Stimulated activated CD4-positive, alpha-beta T cell treated with anti-CD3 and anti-CD28 coated beads, TNF-alpha, amount 100 ng/mL, for 4 hours (primary cell): ENCODE measurements at places on chromosomes 2 and 18.

DNA sequence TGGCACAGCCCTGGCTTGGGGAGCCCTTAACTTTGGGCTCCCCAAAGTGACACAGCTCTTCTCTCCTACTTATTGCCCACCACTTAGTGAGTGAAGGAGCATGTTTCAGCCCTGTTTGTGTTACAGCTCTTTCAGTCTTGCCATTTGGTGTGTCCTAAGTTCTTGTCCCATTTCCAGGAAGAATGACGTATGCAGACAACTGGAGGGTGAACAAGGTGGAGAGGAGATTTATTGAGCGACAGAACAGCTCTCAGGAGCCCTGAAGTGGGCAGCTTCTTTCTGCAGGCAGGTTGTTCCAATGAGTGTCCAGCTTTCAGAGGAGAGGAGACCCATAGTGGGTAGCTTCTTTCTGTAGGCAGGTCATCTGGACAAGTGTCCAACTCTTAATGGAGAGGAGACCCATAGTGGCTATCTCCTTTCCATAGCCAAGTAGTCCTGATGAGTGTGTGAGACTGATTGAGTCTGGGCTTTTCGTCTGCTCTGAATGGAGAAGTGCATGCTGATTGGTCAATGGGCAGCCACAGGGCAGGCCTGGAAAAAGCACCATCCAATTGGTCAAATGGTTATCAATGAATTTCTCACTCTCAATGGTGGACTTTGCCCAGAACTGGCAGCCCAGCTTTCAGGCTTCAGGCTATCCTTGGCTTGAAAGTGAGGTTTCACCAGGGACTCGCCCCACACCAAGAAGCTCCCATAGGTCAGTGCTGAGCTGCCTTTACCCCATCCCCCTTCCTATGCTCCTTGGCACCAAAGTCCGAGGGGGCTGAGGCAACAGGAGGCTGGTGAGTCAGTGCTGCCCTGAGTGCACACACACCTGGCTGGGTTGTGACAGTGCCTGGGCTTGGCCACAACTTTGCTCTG, 688.2 kb downstream of the NYAP2 start:
- no peak for DNase-seq

DNA sequence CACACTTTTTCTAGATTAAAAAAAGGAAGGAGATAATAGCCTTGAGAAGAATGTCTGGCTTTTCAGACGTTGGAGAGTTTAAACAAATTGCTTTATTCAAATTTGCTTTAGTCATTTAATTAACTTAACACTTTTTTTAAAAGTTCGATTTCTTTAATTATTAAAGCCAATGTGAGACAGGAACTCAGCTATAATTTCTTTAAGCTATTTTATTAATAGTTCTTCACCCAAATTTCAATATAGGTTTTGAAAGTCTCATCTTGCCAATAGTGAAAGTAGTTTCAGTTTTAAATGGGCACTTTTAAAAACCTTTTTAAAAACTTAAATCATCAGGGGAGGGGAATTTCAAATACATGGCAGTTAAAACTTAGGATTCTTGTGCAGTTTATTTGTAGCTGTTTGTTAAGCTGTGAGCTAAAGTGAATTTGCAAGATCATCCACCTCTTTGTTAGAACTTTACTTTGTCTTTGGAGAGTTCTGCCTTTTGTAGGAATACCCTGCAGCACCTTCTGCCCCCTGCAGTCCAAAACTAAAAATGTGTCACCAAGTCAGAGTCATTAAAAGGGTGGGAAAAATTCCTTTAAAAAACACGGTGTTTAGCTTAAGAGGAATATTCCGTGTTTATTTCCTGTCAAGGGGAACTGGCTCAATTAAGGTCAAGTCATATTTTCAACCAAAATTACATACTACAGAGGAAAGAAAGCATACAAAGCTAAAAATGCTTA, 4.6 kb downstream of the TGIF1 start:
- DNase-seq = no peak

- no peak for DNase-seq
These were observed 204.6 kb upstream of the TNP1 start for GRCh38 chr2:217064234-217065011.

- DNase-seq = no peak
These were observed 506.8 kb upstream of the LRATD1 start for GRCh38 chr2:14125624-14126293.

DNA sequence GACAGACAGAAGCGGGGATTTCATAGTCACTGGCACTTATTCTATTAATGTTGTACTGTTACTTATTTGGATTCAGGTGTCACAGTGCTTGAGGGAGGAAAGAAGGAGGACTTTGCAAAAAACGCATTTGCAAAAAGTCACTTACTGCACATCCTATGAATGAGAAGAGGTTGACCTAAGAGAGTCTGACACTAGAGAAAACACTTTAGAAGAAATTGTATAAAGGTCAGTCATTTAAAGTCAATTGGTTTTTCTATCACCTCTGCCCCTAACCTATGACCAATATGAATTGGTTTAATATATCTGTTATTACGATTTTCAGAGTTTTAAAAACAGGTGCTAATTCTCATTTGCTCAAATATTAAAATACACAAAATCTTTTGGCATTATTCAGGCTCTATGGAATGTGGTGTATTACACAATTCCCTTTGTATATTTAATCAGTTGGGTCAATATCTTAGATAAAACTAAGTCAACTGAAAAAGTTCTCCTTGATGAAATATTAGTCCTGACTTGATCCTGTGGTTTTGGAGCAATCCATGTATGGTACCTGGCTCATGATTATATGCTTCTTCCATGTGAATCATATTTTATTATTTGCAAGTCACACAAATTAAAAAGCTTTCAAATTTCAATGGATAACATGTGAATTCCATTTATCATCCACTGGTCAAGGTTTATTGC, 157.4 kb downstream of the CDH2 start:
- no peak for DNase-seq

DNA sequence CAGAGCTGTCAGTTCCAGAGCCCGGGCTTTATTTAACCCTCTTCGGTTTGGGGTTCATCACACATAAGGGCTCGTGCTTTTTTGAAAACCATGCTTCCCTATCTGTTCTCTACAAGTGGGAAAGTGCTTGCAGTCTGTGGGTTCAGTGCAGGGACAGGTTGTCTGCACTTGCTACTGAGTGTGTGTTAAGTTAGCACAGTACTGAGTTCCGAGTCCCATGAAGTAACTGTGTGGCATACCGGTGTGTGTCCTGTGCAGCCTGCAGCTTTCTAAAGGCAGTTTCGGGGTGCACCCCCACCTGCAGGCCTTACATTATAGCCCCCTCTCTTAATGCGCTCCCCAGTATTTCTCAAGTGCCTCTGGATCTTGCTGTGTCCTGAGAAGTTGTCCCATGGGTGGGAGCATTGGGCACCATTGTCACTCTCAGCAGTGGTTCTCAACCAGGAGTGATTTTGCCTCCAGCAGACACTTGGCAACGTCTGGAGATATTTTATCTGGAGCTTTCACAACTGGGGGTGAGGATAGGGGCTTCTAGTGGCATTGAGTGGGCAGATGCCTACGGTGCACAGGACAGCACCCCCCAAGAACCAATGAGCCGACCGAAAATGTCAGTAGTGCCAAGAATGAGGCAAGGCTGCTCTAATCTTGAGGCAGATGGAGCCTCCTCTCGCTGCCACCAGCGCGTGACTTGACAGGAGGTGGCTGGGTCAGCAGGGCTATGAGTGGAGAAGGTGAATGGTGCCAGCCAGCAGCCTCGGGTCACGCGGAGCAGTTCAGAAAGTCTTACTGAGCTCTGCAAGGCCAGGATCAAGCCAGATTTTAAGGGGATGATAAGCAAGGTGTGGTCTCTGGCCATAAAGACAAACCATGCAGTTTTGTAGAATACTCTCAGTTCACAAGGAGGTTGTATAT, 152.2 kb downstream of the SMAD7 start:
- no peak for DNase-seq

- no peak for DNase-seq
These were observed 61.4 kb downstream of the PRPF40A start for GRCh38 chr2:152655880-152656279.

DNA sequence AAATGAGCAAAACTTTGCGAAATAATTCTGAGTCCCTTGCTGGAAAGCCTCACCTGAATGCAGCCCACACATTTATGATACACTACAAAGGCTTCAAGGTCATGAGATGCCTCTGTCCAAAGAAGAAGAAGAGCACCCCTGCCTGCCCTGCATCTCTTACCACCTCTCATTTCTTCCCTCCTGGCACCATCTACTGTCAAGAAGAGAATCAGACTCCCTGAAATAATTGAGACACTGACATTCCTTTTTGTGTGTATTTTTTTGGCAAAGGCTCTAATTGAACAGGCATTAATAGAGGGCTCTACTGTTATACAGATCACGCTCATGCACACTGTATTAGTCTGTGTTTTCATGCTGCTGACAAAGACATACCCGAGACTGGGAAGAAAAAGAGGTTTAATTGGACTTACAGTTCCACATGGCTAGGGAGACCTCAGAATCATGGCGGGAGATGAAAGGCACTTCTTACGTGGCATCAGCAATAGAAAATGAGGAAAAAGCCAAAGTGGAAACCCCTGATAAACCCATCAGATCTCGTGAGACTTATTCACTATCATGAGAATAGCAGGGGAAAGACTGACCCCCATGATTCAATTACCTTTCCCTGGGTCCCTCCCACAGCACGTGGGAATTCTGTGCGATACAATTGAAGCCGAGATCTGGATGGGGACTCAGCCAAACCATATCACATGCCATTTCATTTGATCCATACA, 176.3 kb downstream of the ALPK2 start:
- DNase-seq = no peak

GRCh38 chr2:47070155-47070919, 84.8 kb downstream of the STPG4 start:
- no peak for DNase-seq

DNA sequence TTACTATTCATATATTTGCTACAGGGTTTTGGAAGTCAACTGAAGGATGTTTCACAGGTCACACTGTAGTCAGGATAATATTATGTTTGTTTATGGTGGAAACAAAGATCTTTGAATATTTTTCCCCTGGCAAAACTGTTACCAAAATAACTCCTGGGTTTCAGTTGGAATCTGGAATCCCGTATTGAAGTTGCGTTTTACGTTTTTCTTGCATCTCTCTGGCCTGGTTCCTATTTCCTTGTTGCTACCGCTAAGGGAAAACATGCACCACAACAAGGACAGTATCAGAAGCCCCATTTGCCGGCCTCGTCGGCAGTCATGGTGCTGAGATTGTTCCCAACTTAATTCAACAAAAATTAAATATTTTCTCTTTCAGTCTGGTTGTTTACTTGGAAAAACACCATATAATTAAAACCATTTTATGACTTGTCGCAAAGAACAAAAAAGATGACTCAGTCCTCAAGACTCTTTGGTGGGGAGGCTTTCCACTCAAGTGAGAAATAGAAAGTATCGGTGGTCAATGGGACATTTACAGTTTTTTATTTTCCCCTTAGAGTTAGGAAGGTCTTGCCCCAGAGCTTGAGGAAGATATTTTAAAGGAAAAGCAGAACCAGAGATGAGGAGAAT, 42.3 kb downstream of the EN1 start:
- no peak for DNase-seq

- no peak for DNase-seq
These were observed 1728.3 kb downstream of the SUCLG1 start for GRCh38 chr2:82730811-82731210.

- no peak for DNase-seq
These were observed 8.2 kb downstream of the GDF7 start for GRCh38 chr2:20674974-20675679.

DNA sequence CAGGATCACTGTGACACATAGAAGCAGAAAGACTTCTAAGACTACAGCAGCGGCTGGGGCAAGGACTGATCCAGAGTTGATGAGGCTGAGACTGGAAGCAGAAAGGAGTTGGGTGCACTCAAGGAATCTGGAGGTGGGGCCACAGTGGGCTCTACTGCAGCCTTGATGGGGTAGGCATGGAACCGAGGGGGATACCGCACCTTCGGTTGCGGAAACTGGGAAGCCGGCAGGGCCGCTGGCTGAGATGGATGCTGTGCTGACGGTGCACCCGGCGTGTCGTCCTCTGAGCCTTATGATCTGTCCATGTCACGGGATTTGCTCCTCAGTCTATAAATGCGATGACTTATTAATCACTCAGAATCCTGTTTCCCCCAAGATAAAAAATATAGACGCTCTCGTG, 473.5 kb upstream of the MYT1L start:
- DNase-seq = no peak

DNA sequence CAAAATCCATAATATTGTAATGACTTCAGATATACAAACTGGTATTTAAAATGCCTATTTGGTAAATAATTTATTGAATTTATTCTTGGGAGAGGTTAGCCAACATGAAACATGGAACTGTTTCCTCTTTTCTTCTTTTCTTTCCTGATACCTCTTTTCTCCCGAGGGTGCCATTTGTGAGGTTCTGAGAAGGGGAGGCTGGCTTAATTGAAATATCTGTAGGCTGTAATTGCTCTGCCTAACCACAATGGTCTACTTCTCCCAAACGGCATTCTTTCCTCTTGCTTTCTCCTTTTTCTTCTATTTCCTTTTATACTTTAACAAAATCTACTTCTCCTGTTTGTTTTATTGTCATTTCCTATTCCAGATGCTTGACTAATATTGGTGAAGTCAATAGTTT, 114.9 kb downstream of the TCF4 start:
- DNase-seq = no peak

GRCh38 chr18:3472681-3473544, 22.9 kb downstream of the TGIF1 start:
- no peak for DNase-seq

GRCh38 chr18:26479065-26479680, 69.2 kb downstream of the KCTD1 start:
- no peak for DNase-seq

GRCh38 chr2:170377500-170378207, 199.7 kb downstream of the MYO3B start:
- no peak for DNase-seq

DNA sequence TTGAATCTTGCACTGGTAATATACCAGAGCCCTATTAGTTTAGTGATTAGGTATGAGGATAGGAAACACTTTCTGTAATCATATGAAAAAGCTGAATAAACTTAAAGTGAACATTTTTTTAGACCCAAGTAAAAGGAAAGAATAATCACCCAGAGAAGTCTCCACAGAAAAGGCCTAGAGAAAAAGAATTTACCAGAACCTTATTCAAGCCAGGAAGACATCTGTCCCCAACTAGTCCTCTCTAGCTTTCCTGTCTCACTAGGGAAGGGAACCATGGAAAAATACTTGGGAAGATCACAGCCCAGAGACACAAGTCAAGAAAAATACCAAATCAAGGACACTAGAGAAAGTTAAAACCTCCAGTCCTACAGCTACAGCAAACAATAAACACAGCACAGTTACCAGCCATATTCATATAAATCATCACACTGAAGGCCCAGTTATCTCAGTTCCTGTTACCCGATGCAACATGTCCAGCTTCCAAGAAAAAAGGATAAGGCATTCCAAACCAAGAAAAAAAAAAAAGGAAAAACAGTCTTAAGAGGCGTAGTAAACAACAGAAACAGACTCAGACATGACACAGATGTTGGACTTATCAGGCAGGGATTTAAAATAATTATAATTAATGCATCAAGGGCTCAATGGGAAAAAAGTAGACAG, 461.5 kb downstream of the IRS1 start:
- DNase-seq = no peak

GRCh38 chr18:57060814-57061213, 86.1 kb upstream of the BOD1L2 start:
- DNase-seq = no peak
